8988T (cell line): ENCODE measurements at places on chromosomes 12 and 14.

DNA sequence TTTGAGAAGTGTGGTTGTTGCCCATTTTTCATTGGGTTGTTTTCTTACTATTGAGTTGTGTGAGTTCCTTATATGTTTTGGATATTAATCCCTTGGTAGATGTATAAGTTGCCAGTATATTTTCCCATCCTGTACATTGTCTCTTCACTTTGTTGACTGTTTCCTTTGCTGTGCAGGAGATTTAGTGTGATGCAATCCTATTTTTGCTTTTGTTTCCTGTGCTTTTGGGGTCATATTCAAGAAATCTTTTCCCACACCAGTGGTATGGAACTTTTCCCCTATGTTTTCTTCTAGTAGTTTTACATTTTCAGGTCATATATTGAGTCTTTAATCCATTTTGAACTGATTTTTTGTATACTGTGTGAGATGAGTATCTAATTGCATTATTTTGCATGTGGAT, 92.8 kb downstream of the PTHLH start:
- no peak for DNase-seq

- DNase-seq = no peak
Measured at GRCh38 chr12:123065676-123066383, 85.1 kb downstream of the PITPNM2 start.

DNA sequence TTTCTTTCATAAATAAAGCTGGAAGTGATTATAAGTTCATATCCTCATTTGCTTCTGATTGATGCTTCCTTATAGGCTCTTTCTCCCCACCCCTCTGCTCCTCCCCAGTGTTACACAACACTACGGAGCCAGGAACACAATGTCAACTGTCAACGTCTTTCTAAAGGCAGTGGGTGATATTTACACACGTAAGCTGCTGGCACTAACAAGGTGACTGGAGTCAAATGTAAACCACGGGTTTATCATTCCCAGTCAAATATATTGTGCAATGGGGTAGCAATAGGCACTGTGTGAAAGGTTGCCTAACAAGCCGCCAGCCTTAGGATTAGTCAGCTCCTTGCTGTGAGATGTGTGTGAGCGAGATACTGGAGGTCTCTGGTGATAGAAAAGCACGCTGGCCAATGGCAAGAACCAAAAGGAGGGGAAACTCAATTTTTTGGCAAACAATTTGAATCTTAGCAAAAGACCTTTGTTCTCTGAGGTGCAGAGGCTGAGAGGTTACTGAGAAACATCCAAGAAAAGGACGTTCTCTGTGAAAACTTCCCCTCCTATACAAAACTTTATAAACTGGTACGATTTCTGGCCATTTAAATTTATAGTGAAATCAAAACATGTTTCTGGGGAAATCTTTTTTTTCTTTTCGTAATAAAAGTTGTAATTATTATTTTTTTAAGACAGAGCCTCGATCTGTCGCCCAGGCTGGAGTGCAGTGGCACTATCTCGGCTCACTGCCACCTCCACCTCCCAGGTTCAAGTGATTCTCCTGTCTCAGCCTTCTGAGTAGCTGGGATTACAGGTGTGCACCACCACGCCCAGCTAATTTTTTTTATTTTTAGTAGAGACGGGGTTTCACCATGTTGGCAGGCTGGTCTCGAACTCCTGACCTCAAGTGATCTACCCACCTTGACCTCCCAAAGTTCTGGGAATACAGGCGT, 22.3 kb upstream of the HECTD1 start:
- DNase-seq = peak; percentile 57

DNA sequence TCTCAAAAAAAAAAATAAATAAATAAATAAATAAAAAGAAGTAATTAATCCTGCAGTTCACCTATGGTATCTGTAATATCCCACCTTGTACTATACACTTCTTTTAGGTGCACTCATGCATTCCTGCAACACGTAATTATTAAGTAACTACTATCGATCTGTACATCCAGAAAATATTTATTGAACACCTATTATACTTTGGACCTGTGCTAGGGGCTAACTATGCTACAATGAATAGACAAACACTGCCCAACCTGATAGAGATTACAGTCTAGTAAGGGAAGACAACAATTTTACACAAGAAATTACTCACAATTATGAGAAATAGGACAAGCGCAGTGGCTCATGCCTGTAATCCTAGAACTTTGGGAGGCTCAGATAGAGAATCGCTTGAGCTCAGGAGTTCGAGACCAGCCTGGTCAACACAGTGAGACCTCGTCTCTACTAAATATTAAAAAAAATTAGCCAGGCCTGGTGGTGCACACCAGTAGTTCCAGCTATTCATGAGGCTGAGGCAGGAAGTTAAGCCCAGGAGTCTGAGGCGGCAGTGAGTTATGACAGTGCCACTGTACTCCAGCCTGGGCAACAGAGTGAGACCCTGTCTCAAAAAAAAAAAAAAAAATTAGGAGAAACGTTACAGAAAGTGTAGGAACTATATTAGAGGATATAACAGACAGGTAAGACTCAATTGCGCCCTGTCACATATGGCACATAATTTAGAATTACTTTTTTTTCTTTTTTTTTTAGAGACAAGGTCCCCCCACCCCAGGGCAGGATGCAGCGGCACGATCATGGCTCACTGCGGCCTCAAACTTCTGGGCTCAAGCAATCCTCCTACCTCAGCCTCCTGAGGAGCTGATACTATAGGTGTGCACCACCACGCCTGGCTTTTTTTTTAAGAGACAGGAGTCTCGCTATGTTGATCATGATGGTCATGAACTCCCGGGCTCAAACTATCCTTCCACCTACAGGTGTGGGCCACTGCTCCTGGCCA, 1.2 kb downstream of the NRDE2 start:
- DNase-seq = no peak

DNA sequence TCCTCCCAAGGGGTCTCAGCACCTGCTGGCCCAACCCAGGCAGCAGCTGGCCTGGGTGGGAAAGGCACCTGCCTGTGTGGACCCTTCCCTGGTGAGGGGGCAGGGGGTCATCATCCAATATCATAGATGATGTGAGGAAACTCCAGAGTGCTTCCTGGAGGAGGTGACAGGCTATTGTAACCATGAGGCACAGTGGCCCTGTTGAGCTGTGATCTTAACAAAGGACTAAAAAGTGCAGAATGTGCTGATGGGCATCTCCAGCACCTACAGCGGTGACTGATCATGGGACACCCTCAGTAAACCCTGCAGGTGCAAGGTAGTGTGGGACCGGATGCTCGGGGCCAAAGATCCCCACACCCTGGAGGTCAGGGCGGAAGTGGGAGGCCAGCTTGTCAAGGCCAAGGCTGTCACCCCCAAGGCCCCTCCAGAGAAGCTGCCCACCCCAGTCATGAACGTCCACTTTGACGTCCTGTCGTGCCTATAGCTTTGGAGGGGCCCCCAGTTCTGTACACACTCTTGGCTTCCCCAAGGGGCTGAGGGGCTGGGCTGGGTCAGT, 7.5 kb downstream of the MMP17 start:
- no peak for DNase-seq

- DNase-seq = no peak
Measured at GRCh38 chr14:102363182-102363943, 622 bp downstream of the TECPR2 start.

GRCh38 chr14:51988221-51988620, 1.1 kb upstream of the RTRAF start:
- no peak for DNase-seq

DNA sequence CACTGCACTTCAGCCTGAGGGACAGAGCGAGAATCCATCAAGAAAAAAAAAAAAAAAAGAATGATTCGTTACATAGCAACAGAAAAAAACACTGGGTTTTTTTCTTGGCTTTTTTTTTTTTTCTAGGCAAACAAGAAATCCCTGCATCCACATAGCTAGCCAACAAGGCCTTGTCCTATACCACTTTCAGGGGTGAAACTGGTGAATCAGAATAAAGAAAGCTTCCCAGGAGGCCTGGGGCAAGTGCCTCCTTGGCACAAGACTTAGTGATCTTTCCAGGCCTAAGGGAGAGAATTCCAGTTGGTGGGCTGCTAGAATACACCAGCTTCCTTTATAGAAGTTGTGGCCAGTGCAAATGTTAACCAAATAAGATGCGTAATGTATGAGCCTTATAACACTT, 90.0 kb downstream of the VCPKMT start:
- DNase-seq = no peak

DNA sequence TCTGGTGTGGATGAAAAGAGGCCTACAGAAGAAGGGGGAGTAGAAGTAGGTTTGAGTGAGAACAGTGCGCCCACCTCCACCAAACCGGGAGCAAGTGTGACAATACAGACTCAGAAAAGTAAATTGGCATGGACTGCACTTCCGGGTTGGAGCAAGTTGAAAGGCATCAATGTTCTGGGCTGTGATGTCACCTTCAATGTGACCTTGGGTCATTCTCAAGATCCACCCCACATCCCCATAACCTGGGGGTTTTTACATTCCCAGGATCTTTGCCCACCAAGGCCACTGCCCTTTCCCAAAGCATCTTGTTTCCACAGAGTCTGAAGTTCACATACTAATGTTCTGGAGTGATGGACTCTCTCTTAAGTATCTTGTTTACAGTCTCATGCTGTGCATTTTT, 5.3 kb upstream of the GZMB start:
- DNase-seq = no peak

DNA sequence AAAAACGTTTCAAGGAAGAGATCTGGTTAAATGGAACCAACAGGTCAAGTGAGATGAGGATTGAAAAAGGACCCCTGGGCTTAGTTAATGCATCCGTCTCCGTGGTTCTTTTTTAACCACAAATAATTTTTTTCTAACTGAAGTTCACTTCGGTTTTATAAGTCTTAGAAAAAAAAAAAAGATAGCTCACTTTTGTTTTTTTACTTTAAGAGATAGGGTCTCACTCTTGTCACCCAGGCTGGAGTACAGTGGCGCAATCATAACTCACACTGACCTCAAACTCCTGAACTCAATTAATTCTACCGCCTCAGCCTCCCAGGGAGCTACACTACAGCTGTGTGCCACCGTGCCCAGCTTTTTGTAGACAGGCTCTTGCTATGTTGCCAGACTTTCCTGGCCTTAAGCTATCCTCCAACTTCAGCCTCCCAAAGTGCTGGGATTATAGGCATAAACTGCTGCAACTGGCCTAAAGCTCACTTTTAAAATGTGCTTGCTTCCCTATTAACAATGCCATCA, 11.8 kb downstream of the HNRNPC start:
- DNase-seq = no peak

DNA sequence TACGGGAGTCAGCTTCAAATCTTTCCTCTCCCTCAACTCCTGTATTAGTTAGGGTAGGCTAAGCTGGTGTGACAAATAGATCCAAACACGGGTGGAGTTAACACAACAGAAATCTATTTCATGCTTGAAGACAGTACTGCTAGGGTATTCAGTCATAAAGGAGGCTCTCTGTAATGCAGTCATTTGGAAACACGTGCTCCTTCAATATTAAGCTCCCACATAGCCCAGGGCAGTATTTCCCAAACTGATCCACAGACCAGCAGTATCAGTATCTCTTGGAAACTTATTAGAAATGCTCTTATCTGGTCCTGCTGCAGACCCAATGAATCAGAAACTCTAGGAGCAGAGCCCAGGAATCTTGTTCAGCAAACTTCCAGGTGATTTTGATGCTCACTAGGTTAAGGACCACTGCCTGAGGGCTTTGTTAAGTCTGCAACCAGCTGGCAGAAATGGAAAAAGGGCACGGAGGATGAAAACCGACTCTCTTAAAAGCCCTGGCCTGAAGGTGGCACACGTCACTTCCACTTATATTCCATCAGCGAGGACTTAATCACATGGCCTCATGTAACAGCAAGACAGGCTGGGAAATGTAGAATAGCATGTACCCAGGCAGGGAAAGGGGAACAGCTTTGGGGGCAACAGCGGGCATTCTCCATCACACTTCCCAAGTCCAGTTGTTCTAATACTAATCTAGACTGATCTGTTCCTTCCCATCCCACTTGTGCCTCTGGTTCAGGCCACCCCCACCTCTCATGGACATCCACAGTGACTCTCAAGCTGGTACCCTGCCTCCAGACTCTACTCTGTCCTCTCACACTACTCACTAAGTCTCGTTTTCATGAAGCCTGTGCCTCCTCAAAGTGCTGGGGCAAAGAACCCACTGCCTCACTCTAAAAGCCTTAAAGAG, 38.2 kb upstream of the RIC8B start:
- no peak for DNase-seq

- DNase-seq = no peak
Measured at GRCh38 chr12:18723752-18724151, 14.1 kb downstream of the PLCZ1 start.

DNA sequence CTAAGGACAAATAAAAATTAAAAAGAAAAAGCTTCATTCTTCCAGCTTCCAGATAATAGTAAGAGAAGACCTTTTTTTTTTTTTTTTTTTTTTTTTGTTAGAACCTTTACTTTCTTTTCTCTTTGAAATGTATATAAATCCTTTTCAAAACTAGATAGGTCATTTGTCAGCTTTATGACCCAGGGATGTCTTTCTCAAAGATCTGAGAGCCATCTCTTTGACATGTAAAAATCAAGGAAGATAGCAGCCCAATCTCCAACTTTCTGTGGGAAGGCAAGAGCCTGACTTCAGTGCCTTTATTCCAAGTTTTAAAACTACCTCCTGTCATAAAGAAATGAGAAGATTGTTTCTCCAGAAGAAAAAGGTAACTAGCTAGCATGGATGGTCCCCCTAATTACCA, 203.3 kb upstream of the LRFN5 start:
- DNase-seq = no peak

DNA sequence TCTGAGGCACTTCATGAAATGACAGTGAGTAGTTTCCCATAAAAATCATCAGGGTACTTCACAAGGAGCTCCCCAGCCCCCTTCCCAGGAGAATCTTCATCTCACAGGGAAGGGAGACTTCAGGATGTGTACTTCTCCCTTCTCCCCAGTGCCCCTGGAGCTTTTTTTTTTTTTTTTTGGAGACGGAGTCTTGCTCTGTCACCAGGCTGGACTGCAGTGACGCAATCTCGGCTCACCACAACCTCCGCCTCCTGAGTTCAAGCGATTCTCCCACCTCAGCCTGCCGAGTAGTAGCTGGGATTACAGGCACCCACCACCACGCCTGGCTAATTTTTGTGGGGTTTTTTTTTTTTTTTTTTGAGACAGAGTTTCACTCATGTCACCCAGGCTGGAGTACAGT, 10.4 kb downstream of the ITPK1 start:
- no peak for DNase-seq
